ENCODE measurements at places on chromosomes 2 and 18.
A peak's percentile ranks its signal among the peaks of the same experiment; 100 is the strongest.

- DNase-seq: no peak
Measured at GRCh38 chr2:154551649-154552048, 146.8 kb upstream of the KCNJ3 start.

DNA sequence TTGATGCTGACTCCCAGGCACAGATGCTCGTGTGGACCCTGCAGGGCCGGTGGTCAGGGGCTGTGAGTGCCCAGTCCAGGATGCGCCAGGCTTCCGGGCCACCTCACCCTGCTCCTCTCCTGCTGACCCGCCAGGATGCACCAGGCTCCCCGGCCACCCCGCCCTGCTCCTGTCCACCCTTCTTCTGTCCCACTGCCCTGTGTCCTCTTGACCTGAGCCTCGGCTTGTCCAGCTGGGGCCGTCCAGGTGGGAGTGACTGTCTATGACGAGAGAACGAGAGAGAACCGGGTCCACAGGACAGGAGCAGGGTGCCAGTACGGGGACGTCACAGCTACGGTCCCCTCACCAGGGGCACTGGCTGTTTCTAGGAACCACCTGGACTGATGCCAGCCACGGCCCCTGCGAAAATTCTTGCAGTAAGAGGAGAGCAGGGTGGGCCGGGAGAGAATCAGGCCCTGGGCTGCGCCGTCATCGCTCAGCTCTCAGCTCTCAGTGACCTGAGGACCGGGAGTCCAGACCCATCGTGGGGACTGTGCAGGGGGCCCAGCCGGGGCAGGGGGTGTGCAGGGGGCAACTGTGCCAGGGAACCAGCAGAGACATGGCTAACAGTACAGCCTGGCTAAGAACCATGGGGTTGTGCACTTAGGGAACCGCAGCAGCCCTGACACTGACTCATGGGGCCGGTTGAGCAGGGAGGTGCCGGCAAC lies 12.9 kb upstream of the NFATC1 start:
- no peak for DNase-seq

GRCh38 chr2:241563571-241563980 lies 5.0 kb downstream of the BOK start:
- DNase-seq: no peak

DNA sequence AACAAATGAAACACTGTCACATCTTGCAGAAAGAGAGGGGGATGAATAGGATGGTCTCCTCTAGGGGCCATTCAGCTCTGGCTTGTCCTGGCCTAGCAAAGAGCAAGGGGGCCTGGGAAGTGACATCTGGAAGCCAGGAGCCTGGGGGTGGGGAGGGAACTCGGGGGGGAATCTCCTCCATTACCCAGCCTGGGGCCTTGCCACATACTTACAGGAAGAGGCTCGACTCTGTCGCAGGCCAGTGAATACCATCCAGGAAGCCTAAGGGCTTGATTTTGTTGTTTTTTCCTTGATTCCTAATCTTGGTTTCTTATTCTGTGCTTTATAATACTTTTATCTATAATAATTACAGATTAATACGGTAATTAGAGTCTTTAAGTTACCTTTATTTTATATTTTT lies 797.5 kb upstream of the ID2 start:
- DNase-seq: no peak

DNA sequence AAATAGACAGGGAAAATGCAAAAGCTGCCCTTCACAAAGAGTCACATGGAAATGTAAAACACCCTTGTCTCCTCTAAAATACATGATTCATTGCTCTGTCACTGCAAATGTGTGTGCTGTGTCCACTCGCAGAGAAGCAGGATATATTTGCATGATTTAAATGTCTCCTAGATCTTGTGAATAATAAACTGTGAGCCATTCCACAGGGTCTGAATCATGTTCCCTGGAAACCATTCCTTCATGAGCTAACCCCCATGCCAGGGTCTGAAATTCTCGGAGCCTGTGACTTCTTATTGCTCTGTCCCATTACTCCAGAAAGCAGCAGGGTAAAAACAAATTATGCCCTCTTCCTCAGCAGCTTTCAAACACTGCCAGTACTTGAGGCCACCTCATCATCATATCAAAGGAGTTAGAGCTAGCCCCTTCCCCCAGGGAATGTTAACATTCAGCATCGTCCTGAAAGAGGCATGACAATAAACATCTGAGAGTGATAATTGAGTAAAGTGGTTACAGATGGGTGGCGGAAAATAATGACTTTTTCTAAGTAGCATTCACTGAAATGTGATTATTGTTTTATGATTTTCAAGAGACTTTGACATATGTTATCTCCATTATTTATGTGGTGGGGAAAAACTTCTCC lies 11.7 kb upstream of the CNGA3 start:
- peak; percentile 33 for DNase-seq

- DNase-seq: no peak
Measured at GRCh38 chr2:203072371-203072770, 57.7 kb downstream of the NBEAL1 start.

GRCh38 chr2:88165332-88166003 lies 4.7 kb upstream of the THNSL2 start:
- DNase-seq: peak; percentile 57

DNA sequence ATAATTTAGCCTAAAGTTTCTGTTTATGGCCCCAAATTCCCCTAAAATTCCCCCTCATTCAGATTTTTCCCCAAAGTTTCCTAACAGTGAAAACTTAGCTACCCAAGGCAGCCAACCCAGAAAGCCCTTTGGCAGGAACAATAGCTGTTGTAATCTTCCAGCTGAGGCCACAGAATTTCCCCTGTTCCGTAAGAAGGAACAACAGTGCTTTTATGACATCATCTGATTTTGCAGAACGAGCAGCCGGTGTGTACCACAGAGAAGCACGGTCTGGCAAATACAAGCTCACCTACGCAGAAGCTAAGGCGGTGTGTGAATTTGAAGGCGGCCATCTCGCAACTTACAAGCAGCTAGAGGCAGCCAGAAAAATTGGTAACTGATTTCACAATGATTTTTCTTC lies 6.3 kb downstream of the TNFAIP6 start:
- peak; percentile 75 for DNase-seq

Measured in hippocampal formation (tissue), 2 donors.